ENCODE measurements at places on chromosomes 5 and 9.

- DNase-seq = no peak
Observed at GRCh38 chr9:82255481-82256176, 267.1 kb downstream of the SPATA31D1 start.

DNA sequence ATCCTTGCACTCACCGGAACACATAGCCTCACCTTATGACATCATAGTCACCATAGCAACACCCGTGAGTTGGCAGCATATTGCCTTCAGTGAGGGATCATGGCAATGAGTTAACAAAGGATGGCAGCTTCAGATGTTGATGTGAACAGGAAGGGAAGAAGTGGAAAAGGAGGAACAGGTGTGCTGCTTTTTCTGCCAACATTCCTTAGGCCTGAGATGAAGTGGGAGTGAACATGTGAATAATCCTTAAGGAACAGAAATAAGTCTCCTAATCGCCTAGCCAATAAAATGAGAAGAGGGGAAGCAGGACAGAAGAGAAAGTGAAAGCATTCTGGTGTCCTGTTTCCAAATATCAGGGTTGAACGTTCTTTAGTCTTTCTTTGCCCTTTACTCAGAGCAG is 360.0 kb downstream of the BRINP1 start:
- no peak for DNase-seq

- DNase-seq = no peak
Observed at GRCh38 chr9:116075191-116075590, 78.4 kb upstream of the PAPPA start.

DNA sequence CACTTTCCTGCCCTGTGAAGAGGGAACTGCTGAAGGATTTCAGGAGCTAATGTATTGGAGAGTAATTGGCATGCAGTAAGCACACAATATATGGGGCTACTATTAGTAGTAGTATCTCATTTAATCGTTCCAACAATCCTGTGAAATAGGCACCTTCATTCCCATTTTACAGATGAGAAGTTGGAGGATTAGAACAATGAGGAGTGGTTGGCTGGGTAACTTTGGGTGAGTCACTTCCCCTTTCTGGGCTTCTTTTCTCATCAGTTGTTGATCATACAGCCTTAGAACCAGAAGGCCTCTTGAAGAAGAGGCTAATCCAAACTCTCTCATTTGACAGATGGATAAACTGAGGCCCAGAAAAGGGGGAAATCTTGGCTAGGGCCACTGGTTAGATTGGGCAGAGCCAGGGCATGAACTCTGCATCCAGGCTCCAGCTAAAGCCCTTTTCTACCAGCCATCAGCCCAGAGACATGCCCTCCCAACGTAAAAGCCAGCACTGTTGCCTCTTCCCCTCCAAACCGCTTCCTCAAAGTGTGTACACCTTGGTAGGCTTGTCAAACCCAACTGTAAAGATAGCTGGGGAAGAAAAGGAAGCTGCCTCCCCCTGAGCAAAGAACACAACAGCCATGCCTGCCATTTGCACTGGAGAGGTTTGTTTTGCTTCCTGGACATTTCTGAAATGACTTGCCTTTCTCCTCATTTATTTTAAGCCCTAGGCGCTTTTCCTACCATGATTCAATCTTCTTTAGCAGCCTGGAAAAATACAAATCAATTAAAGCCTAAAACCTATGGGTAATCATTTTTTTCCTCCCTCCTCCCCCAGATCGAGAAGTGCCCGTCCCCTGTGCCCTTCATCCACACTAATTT is 992 bp downstream of the SPACA9 start:
- no peak for DNase-seq

- DNase-seq = no peak
Observed at GRCh38 chr5:76479973-76480667, 77.0 kb downstream of the IQGAP2 start.

GRCh38 chr9:21030389-21031035 is 928 bp downstream of the HACD4 start:
- no peak for DNase-seq

GRCh38 chr5:64632251-64632650 is 58.1 kb upstream of the SHISAL2B start:
- no peak for DNase-seq

DNA sequence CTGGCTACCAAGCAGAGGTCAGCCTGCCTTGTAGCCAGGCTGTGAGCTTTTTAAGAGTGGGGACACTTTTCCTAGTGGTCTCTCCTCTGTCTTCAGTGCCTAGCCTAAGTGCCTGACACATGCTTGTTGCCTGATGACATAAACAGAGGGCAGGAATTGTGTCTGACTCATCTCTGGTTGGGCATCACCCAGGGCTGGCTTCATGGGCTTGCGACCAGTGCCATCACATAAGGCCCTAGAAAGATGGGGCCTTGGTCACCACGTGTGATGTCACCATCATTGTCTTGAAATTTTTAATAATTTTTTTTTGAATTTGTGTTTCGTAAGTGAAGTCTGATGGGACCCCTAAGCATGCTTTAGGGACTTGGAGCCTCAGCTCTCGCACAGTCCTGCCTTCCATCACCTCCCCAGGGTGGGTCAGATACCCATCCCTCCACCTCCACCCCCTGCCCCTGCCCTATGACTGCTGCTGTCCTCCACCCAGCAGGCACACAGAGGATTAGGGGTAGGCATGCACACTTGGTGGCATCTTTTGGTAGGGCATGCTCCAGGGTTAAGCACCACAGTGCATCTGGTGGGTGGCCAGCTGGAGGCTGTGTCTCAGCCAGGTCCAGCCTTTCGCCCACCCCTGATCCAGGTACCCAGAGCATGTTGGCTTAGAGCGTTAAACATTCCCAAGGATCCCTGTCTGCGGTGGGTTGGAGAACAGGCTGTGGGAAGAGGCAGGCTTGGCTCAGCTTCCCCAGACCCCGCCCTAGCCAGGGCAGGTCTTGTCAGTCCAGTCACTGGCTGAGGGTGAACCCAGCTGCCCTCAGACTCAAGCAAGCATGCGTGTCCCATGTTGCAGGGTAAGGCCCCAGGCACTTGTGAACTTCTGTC is 80.1 kb upstream of the SH3PXD2B start:
- no peak for DNase-seq

Measured in stimulated activated CD4-positive, alpha-beta T cell treated with anti-CD3 and anti-CD28 coated beads, Interleukin-12 subunit alpha, Interleukin-12 subunit beta, amount 100 ng/mL, for 4 hours (primary cell).